Left renal pelvis (tissue), 4 donors: ENCODE measurements at places on chromosomes 2 and 18. TPM values are rescaled to one million over a fixed set of nuclear protein-coding genes. Genes with fewer than 3 reads are reported as not detected.

TMEM200C gene
- 1.6 TPM for polyA plus RNA-seq

HK2 gene
- polyA plus RNA-seq, result 4.0 TPM

CTLA4 gene
- polyA plus RNA-seq, result 0.19 TPM

RNF149 gene
- polyA plus RNA-seq, result 37.0 TPM

GRCh38 chr18:62339106-62339988, 14.2 kb downstream of the TNFRSF11A start:
- no peak for DNase-seq

DNA sequence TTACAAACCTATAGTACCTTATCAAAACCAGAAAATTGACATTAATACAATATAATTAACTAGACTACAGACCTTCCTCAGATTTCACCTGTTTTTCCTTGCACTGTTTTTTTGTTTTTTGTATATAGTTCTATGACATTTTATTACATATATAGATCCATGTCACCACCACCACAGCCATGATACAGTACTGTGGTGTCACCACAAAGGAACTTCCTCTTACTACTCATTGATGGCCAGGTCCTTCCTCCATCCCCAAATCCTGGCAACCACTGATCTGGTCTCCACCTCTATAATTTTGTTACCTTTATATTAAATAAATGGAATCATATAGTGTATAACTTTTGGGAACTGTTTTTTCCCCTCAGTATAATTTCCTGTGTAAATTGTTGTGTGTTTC, 19.4 kb upstream of the ATP6V1B1 start:
- no peak for DNase-seq

GRCh38 chr18:67510831-67511230, 5.7 kb downstream of the DSEL start:
- DNase-seq, result no peak

DNA sequence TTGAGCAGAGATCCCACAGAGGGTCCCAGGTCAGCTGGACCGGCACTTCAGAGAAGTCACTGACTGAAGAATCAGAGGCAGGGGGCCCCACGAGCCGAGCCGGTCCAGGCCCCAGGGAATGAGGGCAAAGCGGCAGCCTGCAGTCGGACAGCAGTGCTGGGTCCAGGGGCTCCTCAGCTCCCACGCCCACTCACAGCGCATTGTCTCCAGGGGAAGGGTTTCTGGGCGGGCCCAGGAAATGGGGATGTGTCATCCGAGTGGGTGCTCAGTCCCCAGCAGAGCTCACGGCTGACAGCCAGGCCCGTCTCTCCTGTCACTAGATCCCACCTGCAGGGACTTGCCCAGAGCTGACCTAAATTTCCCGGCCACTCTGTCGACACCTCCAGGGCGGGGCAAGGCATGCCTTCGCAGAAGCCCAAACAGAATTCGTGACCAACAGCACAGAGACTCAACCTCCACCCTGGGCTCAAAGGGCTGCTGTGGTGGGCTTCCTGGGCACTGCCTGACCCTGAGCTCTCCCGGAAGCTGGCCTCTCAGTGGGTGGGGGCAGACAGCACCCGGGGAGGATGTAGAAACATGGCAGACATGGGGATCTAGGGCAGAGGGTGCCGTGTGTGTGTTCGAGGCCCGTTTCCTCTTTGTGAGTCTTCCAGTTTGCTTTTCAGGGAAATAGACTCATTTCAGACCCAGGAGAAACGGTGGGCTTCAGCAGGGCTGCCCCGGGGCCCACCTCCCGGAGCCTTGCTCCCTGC, 42.1 kb upstream of the TAF1B start:
- no peak for DNase-seq
